ENCODE measurements at places on chromosomes 11 and 22. TPM values are rescaled to one million over a fixed set of nuclear protein-coding genes. Genes with fewer than 3 reads are reported as not detected.

DNA sequence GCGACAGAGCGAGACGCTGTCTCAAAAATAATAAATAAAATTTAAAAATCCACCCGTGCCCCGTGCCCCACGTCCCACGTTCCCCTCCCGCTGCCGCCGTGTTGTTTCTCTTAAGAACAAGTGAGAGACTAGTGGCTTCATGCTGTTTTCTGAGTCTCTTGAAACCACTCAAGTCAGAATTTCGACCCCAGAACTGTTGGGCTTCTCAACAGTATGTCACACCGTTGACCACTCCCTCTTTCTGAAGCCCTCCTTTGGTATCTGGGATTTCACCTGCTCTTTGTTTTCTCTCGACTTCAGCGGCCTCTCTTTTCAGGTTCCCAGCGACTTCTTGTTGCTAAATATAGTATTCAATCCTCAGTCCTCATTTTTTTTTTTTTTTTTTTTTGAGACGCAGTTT lies 974 bp downstream of the PPIL2 start:
- DNase-seq: no peak

GRCh38 chr11:45853332-45854219 lies 6.3 kb downstream of the CRY2 start:
- no peak for DNase-seq

GRCh38 chr22:40499209-40499623 lies 128.8 kb downstream of the SGSM3 start:
- DNase-seq: no peak

DNA sequence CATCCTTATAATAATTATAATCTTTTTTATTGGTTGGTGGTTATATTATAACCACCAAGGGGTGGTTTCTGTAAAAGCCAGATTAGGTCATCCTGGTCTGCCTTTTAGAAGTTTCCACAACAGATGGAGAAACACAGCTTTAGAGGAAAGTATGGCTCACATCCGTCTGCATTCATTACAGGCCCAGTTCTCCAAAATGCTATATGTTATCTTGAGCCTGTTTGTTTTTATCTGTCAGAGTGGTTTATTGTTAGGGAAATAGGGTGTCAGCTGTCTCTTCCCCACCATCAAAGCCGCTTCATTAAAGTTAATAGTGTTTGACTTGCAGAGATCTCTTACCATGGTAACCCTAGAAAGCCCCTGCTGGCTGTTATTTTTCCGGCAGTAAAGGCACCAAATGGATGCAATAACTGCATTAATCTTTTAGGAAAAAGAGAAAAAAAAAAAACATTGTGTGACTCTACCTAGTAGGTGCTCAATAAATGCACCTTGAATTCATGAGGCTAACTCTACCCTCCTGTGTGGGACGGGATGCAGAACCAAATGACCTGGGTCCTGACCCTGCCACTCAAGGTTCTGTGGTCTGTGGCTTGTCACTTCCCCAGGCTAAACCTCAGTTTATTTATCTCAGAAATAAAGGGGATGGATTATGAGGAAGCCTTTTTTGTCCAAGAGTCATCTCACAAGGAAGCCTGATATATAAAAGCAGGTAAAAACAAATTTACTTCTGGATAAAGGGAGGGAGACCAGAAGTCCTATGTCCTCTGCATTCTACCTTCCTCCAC lies 118.3 kb downstream of the WT1 start:
- no peak for DNase-seq

DNA sequence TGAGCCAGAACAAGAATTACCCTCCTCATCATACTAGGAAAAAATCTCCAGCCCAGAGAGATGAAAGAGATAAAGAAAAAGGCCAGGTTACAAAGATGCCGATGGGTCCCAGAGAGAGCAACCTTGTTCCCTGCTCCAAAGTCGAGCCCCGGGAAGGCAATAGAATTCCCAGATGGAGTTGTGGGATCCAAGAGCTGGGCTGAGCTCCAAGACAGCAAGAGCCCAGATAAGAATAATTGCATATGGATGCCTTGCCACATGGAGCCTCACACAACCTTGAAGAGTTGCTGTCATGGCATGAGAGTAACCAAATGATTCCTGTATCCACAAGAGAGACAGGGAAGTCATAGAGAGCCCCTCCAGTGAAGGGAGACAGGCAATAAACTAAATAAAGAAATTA lies 30.9 kb downstream of the IL10RA start:
- DNase-seq: no peak

Gene PHETA2
- total RNA-seq: 1.3 TPM

DNA sequence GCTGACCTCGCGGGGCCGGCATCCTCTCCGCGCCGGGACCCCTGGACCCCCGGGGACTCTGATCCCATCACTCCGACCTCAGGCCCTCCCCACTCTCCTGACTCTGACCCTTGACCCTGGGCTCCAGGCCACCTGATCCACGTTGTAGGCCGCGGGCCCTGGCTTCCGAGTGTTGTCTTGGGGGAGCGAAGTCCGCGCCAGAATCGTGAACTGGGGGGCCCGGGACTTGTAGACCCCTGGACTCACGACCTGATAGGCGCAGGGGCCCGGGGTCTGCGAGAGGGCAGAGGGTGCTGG lies 716 bp upstream of the TYMP start:
- no peak for DNase-seq

- no peak for DNase-seq
These were observed 1.3 kb downstream of the WEE1 start for GRCh38 chr11:9574622-9575259.

DNA sequence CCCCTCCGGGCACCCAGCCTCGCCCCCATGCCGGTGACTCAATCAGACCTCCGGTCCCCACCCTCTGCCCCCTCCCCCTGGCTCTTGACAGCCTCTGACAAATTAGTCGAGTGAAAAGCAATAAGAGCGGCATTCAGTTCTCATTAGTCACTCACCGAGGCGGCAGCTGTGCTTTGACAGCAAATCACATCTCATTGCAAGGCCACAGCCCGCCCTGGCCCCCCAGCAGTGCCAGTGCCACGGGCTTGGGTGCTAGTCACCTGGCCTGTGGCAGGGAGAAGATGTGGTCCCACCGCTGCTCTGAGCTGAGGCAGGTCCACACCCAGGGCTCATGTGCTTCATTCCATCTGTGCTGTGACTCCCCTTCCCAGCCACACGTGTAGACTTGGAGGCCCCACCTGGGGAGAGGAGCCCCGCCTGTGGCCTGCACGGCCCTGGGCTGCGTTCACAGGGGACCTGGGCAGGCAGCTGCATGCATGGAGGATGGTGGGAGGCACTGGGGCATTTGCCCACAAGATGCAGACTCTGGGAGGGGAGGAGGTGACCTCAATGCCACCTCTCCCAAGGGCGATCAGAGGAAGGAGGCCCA lies 7.4 kb upstream of the TH start:
- no peak for DNase-seq

DNA sequence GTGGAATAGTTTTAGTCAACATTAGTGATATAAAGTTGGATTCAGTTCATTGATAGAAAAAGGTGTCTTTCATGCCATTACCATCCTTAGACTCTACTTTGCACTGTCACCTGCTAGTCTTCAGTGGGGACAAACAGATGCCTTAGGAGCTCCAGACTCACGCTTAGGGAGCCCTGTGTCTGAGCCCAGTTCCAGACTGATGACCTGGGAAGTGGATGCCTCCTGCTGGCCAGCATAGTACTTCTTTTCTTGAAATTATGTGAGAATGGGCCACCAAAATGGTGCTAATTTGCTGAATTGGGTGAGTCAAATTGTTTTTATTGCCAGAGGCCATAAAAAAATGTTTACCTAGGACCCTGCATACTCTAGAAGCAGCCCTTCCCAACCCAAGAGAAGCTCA lies 53.9 kb downstream of the NOX4 start:
- no peak for DNase-seq

GRCh38 chr22:27514601-27515523 lies 286.7 kb downstream of the MN1 start:
- DNase-seq: no peak

GRCh38 chr22:23084453-23085350 lies 14.4 kb downstream of the GNAZ start:
- DNase-seq: no peak

DNA sequence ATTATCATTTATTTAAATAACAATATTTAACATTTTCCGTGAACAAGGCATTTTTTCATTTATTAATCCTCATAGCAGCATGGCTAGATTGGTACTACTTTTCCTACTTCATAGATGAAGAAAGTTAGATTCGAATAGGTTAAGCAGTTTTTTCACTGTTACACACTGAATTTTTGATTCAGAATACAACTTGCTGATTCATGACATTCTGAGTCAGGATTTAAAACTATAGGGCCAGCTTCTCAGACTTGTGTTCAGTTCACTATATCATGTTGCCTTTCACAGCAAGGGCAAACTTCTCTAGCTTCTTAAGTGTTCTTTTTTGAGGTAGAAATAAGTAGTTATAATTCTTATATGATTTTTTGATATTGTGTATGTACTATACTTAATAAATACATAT lies 31.5 kb downstream of the CYP2R1 start:
- DNase-seq: no peak

DNA sequence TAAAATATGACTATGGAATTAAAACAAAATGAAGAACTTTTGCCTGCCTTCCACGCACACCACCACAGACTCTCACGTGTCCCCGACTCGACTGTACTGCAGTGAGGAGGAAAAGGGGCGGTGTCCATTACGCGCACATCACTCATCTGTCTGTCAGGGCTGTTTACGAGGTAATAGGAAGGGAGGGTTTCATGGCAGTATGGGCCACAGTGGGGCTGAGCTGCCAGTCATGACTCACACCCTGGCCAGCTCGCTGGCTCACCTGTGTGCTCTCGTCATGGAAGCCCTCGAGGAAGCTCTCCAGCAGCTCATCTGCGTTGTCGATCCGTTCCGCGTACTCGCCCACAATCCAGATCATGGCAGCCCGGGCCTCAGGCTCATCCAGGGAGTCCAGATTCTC lies 33.5 kb upstream of the RASL10A start:
- DNase-seq: no peak

Gene GAL
- 1.1 TPM for total RNA-seq

Gene MYO18B
- not detected for total RNA-seq

DNA sequence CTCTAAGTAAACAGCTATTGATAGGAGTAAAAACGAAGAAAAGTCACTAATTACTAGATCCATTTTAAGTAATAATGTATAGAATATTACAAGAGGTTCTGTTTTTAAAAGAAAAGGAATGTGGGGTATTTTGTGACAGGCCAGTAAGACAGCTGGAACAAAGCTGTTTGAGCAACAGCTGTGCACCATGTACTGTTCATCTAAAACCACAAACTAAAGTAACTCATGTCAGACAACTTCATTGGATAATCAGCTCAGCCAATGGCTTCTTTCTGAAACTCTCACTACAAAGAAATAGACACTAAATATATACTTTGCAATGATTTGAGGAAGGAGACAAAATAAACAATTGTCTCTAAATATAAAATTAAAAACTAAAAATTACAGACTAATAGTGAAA lies 16.1 kb downstream of the RRAS2 start:
- no peak for DNase-seq

Gene NXPE2
- total RNA-seq: 0.26 TPM

Gene SCGB1A1
- total RNA-seq: not detected

Gene PPP2R1B
- total RNA-seq: 78.0 TPM

Gene KCTD14
- 1.6 TPM for total RNA-seq

DNA sequence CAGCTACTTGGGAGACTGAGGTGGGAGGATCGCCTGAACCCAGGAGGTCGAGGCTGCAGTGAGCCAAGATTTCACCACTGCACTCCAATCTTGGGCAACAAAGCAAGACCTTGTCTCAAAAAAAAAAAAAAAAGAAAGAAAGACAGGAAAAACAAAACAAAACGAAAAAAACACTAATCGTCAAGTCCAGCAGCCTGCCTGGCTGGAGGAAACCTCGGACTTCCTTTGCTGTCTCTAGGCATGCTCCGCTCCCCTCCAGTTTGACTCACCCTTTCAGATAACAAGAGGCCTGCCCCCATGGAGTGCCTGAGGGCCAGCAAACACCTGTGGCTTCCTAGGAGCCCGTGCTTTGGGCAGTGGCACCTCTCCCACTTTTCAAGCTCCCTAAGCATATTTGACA lies 28.8 kb upstream of the CHKA start:
- no peak for DNase-seq

Gene GNAZ
- 25.5 TPM for total RNA-seq

GRCh38 chr22:26476705-26477340 lies 6.8 kb downstream of the HPS4 start:
- DNase-seq: no peak

DNA sequence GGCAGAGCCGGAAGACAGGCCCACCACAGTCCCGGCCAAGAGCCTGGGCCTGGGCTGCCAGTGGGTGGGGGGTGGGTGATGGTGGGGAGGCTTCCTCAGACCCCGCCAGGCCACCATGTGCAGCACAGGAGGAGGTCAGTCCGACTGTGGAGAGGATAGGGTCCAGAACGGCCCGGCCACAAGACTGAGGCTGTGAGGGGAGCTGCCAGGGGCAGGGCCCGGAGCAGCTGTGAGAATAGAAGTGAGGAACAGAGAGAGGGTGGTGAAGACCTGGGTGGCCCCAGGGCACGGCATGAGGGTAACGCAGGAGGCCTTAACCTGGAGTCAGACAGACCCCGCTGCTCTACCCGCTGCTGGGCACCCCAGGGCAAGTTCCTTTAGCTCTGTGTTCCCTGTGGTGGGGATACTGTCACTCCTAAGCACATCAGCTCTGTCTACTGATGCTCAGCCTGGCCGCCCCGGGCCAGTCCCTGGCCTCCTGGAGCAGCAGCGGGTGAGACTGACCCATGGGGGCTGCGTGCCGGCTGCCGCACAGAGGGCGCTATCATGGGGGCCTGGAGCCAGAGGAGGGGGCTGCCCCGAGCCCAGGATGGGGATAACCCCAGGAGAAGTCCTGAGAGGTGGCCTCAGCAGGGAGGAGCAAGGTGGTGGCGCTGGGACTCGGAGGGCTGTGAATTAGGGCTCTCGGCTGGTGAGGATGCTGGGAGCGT lies 1.7 kb downstream of the FERMT3 start:
- DNase-seq: no peak

DNA sequence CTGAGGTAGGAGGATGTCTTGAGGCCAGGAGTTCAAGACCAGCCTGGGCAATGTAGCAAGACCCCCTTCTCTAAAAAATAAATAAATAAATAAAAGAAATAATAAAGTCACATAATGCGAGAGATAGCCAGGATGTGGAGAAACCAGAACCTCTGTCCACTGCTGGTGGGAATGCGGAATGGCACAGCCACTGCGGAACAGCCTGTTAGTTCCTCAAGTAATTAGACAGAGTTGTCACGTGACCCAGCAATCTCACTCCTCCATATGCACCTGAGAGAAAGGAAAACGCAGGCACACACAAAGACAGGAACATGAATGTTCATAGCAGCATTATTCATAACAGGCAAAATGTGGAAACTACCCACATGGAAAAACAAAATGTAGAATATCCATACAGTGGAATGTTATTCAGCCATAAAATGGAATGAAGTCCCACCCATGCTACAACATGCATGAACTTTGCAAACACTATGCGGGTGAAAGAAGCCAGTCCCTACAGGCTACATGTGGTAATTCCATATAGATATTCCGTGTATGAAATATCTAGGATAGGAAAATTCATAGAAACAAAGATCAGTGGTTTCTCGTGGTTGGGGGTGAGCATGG lies 27.4 kb downstream of the LIF start:
- no peak for DNase-seq
